ENCODE measurements at places on chromosomes 7 and 10. TPM values are rescaled to one million over a fixed set of nuclear protein-coding genes. Genes with fewer than 3 reads are reported as not detected.

The NEUROD6 gene
- total RNA-seq = not detected

The CAMK2G gene
- total RNA-seq = 26.2 TPM

The STEAP4 gene
- total RNA-seq = not detected

The NET1 gene
- 33.4 TPM for total RNA-seq

The CCL26 gene
- total RNA-seq = not detected

The NKX1-2 gene
- not detected for total RNA-seq

The DOCK1 gene
- total RNA-seq = 1.1 TPM

The HEPACAM2 gene
- 0.55 TPM for total RNA-seq

The GPER1 gene
- total RNA-seq = not detected

The MLXIPL gene
- not detected for total RNA-seq

DNA sequence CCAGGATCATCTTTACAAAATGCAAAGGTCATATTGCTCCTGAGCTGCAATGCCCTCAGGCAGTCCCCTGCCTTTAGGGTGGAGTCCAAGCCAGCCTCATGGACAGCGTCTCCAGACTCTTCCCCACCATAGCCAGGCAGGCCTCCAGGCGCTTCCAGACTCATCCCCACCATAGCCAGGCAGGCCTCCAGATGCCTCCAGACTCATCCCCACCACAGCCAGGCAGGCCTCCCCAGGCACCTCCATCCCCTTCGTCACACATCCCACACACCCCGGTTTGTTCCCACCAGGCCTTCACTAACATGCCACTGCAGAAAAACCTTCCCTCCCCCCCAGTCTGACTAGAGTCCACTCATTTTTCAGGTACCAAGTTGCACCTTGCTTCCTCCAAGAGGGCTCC lies 70.1 kb downstream of the PTPRN2 start:
- no peak for DNase-seq

- DNase-seq = no peak
These were observed 264.4 kb downstream of the TNS3 start for GRCh38 chr7:47317487-47317886.

- no peak for DNase-seq
These were observed 23.4 kb downstream of the KBTBD2 start for GRCh38 chr7:32868116-32868515.

DNA sequence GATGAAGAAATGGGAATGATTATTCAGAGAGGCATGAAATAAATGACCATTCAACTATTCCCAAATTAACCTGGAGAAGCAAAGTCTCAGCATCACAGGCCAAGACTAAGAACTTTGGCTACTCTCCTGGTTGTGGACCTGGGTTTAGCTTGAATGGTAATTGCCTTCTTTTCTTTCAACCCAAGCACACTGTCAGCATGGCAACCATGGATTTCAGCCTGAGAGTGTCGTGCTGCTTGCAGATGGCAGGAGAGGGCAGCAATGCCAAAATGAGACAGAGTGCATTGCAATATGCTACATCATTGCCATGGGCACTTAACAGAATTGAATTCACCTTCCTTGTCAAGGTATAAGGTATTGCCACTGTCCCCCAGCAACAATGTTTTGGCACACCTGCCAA lies 767.2 kb downstream of the REEP3 start:
- DNase-seq = no peak

DNA sequence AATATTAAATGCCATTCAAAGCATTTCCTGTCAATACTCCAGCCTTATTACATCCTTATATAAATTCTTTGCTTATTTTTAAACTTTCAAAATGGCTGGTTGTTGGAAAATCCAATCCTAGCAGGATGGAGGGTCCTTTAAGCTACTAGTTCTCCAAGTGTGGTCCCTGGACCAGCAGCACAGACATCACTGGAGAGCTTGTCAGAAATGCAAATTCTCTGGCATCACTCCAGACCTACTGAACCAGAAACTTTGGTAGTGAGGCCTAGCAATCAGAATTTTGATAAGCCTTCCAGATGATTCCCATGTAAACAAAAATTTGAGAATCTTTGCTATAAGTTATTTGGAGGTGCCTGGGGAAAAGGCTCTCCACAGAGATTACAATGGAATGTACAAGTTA lies 43.8 kb downstream of the CALCR start:
- DNase-seq = no peak

GRCh38 chr7:100875356-100875751 lies 451 bp downstream of the SRRT start:
- DNase-seq = no peak

- DNase-seq = no peak
These were observed 23.7 kb downstream of the NMT2 start for GRCh38 chr10:15144788-15145187.

DNA sequence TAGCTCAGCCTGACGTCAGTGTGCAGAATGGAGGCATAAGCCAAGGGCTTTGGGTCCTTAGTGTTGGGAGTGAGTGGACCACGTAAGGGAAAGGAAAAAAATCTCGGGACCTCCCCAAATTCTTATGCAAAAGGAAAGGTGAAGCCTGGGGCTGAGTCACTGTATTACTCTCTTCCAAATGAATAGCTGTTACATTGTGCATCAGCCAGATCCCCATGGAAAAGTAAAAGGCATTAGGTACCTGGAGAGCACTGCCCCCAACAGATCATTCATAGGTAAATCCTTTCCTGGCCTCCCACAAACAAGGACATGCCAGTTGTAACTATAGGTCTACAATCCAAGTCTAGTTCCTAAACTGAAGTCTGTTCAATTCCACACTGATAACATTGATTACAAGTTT lies 170.5 kb downstream of the C1GALT1 start:
- no peak for DNase-seq

- DNase-seq = no peak
These were observed 15.7 kb downstream of the CSGALNACT2 start for GRCh38 chr10:43153901-43154300.

DNA sequence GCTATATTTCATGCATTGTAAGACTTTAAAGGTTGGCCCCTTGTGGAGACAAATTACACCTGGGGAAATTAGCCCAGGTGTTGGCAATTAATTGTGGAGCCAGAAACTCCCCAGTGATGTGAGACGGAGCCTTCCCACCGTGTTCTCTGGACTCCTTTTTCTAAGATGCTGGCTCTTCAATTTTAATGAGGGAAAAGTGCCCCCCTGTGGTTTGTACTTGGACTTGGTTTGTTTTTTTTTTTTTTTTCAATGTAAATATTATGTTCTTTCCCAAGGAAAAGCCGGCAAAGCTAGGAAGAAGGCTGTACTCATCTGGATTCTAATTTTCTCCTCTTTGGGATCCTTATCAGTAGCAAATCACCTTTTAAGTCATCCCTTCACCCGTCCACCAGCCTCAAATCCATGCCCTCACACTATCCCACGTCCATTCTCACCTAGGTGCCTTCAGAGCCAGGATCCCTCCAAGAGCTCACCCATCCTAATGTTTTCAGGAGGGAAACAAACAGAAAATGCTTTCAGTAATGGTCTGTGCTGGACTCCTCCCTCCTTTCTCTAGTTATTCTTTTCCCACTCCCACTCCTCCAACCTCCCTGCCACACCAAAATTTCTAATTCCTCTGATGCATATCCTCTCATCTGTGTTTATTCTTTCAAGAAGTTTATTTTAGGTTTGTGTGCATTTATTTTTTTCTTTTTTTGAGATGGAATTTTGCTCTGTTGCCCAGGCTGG lies 20.4 kb upstream of the ST8SIA6 start:
- DNase-seq = no peak

DNA sequence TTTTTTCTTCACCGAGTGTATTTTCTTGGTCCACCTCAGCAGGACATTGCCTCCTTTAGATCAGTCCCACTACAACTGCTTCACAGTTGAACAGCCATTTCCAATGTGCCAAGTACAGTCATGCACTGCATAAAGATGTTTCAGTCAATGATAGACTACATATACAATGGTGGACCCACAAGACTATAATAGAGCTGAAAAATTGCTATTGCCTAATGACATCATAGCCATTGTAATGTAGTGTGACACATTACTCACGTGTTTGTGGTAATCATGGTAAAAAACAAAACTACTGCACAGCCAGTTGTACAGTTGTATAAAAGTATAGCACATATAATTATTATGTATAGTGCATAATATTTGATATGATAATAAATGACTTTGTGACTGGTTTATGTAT lies 113.8 kb upstream of the HPS1 start:
- DNase-seq = no peak

DNA sequence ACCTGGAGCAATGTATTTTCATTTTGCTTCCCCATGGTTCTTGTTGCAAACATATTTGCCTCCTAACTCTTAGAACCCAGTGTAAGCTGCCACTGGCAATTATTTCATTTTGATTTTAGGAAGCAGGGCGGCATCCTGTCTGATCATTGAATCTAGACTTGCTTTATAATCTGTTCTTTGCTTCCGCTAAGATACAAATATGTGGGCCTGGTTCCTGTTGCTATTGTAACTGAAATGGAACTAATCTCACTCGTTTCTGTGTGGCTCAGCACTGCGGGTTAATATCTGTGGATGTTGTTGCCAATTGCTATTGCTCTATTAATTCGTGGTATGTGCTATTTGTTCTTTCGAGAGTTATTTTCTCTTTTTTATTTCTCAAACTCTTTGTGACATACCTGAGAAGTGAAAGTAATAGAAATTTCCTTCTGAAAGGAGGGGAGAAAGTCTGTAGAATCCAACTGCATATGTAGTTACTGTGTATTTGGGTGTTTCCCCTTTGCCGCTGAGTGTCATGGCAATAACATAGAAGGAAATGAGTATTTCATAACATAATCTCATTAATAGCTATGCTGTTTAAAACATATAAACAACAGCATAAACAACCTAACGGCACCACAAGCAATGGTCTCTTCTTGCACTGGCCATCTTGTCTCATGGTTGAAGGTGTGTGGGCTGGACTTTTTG lies 62.4 kb downstream of the FZD1 start:
- DNase-seq = no peak
